ENCODE measurements at places on chromosomes 5 and 9. TPM values are rescaled to one million over a fixed set of nuclear protein-coding genes. Genes with fewer than 3 reads are reported as not detected.

- no peak for DNase-seq
Measured at GRCh38 chr5:33457126-33457525, 16.4 kb downstream of the TARS1 start.

GRCh38 chr5:172626031-172626581 is 15.0 kb upstream of the NEURL1B start:
- DNase-seq, result peak; percentile 80

IL5 gene
- not detected for total RNA-seq

DNA sequence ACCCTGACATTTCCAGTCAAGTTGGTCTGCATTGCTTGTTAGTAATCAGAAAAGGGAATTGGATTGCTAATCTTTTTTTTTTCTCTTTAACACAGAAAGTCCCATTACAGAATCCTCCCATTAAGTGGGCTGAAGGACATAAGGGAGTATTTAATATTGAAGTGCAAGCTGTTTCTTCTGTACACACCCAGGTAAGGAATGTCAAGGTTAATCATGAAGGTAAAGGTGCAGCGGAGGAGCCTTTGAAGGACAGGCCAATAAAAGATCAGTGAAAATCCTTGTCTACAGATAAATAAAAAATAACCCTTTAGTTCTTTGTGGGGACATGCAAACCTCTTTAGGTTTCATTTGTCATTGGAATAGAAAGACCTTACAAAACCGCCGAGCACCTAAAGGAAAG is 161.4 kb downstream of the DOCK8 start:
- DNase-seq, result no peak

SLC6A19 gene
- total RNA-seq, result 0.32 TPM

DEPDC1B gene
- 0.35 TPM for total RNA-seq

- DNase-seq, result no peak
Measured at GRCh38 chr9:76369583-76369982, 24.6 kb downstream of the RFK start.

GRCh38 chr5:142680605-142681259 is 5.2 kb downstream of the FGF1 start:
- no peak for DNase-seq

PAIP2 gene
- total RNA-seq, result 79.3 TPM

DNA sequence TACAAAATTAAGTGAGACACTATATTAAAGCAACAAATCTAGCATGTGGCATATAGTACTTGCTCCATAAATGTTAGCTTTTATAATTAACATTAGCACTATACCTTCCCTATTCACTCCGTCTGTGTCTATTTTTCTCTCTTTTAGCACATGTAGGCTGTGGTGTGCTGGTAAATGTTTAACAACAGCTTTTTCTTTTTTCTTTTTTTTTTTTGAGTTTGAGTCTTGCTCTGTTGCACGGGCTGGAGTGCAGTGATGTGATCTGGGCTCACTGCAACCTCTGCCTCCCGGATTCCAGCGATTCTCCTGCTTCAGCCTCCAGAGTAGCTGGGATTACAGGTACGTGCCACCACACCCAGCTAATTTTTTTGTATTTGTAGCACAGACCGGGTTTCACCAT is 62.1 kb downstream of the SPRY4 start:
- no peak for DNase-seq

GRCh38 chr5:169788168-169788567 is 151.1 kb downstream of the DOCK2 start:
- DNase-seq, result no peak

- DNase-seq, result no peak
Measured at GRCh38 chr5:405421-405820, 37.6 kb upstream of the EXOC3 start.

DNA sequence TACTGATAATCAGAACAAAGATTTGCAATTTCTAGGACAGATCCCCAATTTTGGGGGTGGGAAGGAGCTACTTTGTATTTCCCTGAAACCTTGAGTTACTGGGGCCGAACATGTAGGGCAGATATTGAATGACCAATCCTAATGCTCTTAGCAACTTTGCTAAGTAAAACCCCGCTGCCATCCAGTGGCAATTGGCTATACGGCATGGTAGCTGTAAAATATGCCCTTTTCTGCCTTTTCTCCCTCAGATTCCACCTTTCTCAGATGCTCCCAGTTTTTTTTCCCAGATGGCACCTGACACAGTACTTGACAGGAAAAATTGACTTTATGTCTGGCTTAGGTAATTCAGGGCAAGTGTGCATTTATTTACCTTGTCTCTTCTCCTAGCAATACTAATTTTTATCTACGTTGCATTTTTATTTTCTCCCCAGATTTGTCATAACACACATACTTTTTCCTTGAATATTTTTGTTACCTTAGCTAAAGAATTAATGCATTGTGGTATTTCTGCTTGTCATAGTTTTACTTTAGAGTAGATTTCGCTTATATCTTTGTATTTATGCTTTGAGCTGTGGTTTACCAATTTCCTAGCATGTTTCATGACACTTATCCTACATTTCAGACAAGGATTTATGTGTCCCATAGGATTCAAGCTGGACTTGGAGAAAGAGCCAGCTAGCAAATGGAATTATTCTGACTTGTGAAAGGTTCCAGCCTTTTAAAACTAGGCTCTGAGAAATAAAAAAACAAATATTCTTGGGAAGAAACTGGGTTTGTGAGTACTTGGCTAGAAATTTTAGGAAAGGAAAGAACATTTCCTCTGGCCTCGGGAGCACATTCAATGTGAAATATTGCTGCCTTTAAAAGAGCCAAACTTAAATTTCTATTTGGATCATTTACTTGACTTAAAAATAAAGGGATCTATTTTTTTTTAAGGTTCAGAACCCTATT is 37.4 kb downstream of the PIK3R1 start:
- no peak for DNase-seq

FGF10 gene
- total RNA-seq, result 24.0 TPM

- DNase-seq, result no peak
Measured at GRCh38 chr5:103021314-103021713, 98.6 kb downstream of the GIN1 start.

MOB3B gene
- 3.8 TPM for total RNA-seq

- no peak for DNase-seq
Measured at GRCh38 chr5:55021410-55021809, 2.6 kb upstream of the GZMK start.

PCDHA2 gene
- total RNA-seq, result not detected

- DNase-seq, result no peak
Measured at GRCh38 chr5:37841203-37841602, 1.4 kb upstream of the GDNF start.

DNA sequence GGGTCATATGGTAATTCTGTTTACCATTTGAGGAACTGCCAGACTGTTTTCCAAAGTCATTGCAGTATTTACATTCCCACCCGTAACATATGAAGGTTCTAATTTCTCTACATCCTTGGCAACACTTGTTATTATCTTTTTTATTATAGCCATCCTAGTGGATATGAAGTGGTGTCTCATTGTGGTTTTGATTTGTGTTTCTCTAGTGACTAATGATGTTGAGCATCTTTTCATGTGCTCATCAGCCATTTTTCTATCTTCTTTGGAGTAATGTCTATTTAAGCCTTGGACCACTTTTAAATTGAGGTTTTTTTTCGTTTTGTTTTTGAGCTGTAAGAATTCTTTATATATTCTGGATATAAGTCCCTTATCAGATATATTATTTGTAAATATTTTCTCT is 132.8 kb upstream of the RUSC2 start:
- no peak for DNase-seq

DNA sequence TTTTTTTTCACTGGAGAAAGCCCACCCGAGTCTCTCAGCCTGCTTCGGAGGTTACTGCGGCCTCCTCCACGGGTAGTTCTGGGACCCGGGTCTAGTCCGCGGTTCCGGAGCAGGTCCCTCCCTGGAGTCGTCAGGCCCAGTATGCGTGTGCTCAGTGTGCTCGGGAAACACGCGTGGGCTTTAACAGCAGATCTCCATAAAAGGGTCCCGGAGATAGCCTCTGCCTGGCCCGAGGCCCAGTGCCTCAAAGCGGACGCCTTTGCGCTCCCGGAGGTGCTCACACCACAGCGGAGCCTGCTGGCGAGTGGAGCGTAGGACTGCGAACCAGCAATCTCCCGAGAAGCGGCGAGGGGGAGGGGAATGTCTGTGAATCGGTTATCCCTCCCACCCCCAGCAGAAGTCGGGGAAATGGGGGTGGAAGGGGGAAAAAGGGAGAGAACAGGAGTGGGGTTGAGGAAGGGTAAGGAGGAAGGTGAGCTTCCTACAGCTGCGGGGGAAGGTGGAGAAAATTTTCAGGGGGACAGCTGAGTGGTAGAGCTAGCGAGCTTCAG is 28.7 kb downstream of the CDKN2A start:
- peak; percentile 89 for DNase-seq

DNA sequence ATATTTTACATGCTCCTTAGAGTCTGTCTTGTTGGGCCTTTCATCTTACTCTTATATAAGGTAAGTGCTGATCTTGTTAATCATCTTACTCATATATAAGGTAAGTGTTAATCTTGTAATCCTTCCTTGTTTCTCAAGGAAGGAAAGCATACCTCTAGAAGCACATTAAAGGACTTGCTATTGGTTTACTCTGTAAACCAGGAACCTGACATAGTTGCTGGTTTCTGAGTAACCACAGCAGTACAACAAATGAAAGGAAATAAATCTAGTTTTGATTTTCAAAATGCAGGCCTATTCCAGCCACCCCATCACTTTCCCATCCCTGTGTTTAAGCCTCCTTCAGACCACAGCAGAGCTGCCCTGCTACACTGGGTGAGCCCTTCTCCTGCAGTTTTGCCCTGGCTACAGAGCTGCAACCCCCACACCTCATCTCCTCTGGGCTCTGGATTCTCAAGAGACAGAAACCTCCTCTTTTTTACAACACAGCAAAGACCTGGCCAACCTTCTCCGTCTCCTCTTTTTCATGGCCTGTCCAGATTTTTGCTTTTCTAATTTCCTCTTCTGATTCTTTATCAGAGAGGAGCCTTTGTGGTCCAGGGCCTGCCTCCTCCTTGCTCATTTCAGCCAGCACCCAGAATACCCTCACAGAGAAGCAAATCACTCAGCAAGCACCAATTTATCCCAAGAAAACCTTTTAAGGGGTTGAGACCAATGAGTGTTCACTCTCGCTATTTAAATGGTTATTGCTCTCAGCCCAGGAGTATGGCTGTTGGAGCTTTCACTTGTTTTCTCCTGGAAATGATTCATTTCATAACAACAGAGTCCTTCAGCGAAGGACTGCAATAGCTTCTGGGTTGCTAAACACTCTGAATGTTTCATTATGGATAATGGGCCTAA is 103.2 kb downstream of the FSTL4 start:
- no peak for DNase-seq

SGTB gene
- total RNA-seq, result 13.0 TPM

- no peak for DNase-seq
Measured at GRCh38 chr9:11158063-11158462, 545.3 kb upstream of the PTPRD start.

DNA sequence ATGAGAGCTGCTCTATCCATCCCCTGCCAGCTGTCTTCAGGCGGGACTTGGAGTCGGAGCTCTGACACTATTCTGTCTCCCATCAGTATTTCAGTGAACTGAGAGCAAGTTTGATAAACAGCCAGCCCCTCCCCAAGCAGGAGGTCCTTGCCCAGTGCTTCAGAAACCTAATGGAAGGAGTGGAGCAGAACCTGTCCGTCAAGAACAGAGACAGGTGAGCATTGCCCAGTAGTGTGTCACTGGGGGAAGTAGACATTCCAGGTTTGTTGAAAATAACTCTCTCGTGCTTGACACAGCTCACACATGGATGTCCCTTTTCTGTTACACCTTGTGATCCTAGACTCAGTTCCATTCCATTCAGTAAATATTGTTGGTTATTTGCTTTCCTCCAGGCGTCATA is 13.2 kb upstream of the TLX3 start:
- no peak for DNase-seq

AGXT2 gene
- total RNA-seq, result not detected

DNA sequence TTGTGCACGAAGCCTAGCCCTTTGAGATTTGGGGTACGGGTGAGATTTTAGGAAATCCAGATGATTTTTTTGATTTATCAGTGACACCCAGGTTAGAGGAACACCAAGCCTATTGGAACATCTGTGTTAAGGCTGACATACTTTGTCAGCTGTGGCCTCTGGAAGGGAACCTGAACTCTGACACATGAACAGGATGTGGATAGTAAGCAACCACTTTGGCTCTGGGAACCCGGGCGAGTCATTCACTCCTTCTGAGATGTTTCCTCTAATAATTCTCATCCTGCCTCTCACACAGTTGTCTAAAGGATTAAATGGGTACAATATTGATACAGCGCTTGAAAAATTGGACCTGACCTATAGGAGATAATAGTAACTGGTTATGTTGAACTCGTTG is 67.8 kb downstream of the FGF1 start:
- no peak for DNase-seq

GRCh38 chr9:134648701-134649530 is 7.3 kb downstream of the COL5A1 start:
- no peak for DNase-seq

DNA sequence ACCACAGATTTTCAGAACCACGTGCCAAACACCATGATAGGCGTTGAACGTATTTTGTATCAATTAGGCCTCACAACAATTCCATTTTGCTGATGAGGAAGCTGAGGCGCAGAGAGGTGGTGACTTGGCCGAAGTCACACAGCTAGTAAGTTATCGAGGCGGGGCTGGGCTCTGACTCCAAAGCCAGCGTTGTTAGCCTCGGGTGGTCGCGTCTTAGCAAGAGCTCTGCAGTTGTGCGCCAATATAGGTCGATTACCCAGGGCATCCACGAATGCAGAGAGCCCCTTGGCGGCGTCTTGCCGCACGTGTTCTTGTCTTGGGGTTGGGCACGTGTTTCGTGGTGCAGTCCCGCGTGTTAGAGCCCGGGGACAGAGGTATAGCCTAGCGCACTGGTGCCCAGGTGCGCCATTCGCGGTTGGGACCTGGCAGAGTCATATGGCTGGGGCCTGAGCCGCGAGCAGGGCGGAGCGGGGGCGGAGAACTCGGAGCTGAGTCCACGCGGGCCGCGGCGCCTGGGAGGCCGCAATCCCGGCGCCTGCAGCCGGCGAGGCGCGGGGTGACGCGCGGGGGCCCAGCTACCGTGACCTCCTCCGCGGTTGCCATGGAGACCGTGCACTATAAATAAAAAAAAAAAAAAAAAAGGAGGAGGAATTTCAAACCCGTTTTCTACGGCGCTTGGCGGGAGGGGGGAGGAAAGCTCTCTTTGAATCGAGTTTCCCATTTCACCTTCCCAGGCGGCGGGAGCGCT is 62.3 kb downstream of the CXXC5 start:
- DNase-seq, result no peak

CER1 gene
- not detected for total RNA-seq

TMEM161B gene
- total RNA-seq, result 9.4 TPM
